SHP77 treated with DMSO at 0.1 percent for 48 hours (cell line): ENCODE measurements at places on chromosomes 7 and 10.

GRCh38 chr7:15802425-15802824, 115.9 kb upstream of the MEOX2 start:
- no peak for DNase-seq

- DNase-seq = no peak
These were observed 105.5 kb downstream of the SLIT1 start for GRCh38 chr10:97080051-97080776.

DNA sequence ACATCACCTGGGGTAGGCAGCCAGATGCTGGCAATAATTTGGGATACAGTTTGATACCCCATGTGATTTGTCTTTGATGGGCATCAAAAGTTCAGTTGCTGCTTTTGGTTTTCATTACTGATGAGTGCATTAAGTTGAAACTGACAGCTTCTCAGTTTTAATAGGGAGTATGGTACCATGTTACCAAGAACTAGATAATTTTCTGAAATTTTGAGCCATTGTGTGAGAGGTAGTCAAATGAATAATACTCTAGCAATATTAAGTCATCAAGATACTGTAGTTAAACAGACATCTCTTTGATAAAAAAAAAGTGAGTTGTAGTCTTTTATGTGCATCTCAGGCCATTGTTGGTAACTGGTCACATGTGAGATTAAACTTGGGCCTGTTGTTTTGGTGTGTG, 71.5 kb downstream of the ST7 start:
- no peak for DNase-seq

DNA sequence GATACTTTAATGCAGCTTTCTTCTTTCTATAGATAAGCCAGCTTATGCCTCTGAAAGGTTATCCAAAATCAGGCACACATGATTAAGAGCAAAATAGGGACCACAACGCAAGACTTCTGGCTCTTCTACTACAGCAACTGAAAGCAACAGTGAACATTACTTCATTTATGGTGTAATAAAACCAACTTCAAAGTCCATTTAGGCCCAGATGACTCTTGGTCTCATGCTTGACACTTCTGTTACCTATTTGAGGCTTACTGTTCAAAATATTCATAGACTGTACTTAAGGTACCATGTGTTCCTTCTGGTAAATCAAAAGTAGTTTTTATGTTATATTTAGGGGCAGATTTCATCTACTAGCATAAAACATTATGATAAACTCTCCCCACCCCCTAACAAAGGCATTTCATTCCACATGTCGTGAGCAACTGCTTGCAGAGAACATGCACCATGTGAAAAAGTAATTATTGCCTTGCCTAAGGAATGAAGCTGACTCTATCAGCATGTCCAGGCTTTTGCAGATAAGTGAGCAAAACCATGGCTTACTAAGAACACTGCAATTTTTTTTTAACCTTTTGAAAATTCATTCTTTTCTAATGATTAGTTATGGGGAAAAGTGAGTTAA, 154.9 kb upstream of the ITGB1 start:
- no peak for DNase-seq

GRCh38 chr7:25186436-25186835, 41.9 kb downstream of the NPVF start:
- DNase-seq = no peak

DNA sequence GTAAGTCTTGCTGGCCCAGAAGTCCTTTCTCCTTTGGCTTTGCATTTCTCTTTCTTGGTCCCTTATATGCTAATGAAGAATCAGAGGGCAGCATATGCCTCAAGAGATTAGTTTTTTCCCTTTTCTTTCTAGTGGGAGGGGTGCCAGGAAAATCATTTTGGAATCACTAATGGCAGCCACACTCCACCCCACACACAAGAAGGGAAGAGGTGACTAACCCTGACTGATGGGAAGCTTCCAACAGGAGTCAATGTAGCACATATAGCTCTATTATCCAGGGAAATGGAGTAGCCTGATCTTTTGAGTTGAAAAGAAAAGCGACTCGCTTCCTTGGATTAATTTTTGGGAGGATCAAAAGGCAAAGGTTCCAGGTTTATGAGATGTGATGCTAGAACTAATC, 225.3 kb downstream of the KIF20B start:
- no peak for DNase-seq

DNA sequence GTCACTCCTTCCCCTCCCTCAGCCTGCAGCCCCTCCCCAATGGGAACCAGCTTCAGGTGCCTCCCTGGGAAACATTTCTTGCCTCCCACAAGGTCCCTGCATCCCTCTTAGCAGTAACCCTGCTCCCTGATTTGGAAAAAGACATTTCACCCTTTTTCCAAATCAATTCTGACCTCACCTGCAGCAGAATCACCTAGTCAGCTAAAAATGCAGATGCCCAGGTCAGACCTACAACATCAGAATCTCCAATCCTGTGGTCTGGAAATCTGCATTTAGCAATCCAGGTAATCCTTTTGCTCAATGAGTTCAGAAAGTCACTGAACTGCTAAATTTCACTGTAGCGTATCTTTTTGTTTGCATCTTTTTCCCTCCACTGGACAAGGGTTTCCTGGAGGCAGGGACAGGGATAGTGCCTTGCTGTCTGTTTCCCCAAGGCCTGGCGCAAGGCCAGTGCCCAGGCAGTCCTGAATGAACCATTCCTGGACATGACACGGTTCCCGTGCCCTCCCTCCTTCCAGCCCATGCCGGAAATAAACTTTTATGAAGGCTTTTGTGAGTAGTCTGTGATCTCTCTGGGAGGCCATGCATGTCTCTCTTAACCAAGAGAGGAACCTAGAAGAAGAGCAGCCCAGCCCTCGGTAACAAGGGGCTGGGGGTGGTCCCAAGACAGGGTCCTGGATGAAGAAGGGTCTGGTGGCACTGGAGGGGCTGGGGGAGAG, 44.0 kb downstream of the COL13A1 start:
- no peak for DNase-seq

DNA sequence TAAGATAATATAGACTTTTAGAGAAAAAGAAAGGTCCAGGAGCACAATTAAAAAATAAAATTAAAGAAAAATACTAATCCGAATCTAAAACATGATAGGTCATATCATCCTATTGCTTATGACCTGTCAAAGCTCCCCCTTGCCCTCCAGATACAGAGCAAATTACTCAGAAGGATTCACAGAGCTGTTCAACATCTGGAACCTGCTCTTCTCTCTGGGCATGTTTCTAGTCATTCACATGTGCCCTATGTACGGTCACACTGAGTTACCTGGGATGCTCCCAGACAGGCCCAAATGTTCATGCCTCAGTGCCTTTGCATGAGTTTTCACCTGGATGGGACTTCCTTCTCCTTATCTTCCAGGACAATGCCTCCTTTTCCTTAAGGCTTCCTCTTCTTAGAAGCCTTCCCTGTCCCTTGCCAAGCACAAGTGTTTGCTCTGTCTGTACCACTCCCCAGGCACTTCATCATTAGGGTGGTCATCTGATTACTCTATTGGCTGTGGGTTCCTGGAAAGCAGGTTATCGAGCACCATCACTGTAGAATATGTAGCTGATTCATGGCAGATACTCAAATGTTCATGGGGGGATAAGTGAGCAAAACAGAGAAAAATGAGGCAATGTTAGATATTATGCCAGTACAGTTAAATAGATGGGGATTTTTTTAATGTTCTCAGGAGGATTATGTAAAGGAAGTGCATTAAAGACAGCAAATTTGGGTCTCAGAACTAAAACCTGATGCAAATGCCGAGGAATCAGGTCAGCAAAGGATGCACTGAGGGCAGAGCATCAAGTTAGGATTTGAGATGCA, 12.0 kb upstream of the AOAH start:
- DNase-seq = no peak

DNA sequence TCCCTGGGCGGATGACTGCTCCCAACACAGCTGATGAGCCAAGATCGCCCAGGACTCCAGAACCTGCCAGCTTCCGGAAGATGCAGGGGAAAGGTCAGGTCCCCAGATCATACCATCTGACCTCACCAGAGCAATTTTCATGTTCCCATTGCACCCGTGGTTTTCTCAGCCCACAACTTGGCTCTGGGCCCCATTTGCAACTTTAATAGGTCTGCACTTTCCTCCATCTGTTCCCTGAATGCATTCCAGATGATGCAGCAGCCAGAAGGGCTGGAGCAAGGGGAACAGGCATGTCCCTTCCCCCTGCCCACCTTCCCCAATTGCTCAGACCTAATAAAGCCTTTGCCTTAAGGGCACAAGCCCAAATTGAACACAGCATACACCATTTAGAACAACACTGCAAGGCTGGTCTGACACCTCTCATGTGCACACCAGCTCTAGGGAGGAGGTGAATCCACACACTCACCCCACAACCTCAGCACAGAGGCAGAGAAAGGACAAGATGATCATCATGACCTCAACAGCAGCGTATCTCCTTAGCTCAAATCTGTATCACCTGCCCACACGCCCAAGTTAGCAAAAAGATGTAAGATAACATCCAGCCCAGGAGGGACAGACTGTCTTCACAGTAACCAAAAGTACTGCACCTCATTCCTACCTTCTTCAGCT, 87.5 kb downstream of the PLXNA4 start:
- DNase-seq = no peak

- no peak for DNase-seq
These were observed 57.8 kb upstream of the LANCL2 start for GRCh38 chr7:55307123-55307916.

DNA sequence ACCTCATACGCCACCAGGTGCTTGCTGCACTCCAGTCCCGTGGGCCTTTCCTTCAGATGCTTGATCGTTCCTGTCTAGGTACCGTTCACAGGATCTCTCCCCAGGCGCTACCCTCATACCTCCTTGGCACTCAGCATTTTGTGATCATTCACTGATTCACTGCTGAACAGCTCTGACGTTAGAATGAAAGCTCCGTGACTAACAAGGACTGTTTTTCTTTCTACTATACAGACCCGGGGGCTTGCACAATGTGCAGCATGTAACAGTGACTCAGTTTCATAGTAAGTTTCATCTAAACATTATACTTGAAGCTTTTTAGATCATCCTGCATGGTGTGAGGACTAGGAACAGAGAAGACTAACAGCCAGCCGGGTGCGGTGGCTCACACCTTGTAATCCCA, 20.6 kb downstream of the KIN start:
- no peak for DNase-seq

GRCh38 chr7:36951257-36951697, 227.0 kb upstream of the AOAH start:
- DNase-seq = no peak

DNA sequence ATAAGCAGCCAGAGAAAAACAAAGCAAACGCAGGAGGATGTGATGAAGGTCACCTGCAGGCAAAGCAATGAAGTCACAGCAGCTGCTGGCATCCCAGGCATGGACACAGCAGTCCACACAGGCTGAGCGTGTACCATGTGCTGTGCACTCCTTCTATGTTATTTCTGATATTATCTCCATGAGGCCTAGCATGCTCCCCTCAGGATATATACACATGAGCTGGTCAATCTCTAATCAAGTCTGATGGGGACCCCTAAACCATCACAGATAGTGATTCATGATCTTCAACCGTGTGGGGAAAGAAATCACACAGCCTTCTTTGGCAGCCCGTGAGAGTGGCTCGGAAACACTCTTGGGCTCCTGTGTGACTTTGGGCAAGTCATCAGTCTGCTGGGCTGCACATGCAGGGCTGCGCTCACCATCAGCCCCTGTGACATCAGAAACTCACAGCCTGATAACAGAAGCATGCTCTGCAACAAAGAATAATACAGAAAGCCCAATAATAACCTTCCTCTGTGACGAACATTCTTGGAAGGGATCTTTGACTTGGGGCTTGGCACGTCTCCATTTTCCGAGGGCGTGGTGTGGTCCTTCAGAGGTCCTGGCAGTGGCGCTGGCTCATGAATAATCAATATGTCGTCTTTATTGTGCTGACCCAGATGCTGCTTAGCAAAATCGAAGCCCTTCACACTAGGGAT, 83.0 kb upstream of the ATP6V0A4 start:
- DNase-seq = no peak

DNA sequence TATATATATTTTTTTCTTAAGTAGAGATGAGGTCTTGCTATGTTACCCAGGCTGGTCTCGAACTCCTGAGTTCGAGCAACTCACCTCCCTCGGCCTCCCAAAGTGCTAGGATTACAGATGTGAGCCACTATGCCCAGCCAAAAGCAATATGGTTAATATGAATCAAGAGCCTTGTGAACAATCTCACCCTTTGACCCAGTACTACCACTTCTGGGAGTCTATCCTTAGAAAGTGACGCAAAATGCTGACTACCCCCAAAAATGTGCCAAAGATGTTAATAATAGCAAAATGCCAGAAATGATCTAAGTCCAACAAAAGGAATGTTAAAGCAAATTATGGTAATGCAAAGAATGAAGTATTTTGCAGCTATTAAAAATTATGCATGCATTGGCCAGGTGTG, 44.3 kb downstream of the HOXA1 start:
- DNase-seq = no peak

DNA sequence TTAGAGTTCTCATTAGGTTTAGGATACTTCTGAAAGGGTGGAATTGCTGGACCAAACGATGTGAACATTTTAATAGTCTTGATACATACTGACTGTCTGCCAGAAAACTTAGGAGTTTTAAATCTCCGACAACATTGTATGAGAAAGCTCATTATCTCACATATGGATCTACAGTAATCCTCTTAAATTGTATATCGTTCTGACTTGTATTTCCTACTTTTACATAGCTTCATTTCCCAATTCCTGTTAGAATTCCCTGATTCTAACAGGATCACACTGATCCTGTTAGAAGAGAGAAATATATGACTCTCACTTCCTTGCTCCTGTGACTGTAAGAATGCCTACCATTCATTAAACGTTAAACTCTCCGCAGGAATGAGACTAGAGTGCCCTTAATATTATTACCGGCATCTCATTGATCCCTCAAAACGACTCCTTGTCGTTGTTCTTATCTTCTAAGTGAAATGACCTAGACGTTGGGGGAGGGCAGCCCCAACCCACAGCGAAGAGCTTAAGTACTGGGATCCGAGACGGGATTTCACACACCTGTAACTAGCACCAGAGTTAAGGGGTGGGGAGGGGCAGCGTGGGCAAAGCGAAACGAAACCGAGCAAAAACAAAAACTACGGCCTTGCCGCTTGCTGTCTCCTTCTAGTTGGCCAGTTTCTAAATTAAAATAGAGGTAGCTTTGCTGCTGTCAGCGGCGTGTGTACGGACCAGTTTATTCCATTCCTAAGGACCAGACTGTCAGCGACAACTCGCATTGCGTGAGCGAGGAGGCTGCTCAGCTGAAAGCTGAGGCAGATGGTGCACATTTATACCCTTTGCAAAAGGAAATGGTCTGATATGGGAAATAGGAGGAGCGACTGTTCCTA, 678 bp upstream of the TMEM106B start:
- DNase-seq = peak; percentile 86

DNA sequence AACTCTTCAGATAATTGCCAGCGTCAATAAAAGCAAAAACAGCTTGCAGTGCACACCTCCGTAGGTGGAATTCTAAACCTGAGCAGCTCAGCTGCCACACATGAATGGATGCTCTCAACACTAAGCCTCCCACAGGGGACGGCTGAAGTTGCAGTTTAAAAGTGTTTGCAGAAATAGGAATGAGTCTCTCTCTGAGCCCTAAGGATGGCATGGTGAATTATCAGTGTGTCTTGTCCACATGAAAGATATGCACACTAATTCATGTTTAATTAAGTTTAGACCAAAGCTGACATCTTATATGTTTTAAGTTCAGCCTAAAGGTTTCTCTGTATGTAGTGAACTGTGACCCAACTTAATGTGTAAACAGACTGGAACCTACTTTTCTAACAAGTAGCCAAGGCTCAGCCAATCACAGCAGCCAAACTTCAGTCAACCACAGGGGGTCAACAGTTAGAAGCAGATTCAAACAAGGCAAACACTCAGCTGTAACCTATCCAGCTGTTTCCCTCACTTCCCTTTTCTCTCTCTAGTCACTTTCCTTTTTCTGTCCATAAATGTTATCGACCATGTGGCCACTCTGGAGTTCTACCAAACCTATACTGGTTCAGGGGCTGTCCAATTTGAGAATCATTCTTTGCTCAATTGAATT, 38.1 kb downstream of the CTTNBP2 start:
- no peak for DNase-seq
